ENCODE measurements at places on chromosomes 7 and 10.

DNA sequence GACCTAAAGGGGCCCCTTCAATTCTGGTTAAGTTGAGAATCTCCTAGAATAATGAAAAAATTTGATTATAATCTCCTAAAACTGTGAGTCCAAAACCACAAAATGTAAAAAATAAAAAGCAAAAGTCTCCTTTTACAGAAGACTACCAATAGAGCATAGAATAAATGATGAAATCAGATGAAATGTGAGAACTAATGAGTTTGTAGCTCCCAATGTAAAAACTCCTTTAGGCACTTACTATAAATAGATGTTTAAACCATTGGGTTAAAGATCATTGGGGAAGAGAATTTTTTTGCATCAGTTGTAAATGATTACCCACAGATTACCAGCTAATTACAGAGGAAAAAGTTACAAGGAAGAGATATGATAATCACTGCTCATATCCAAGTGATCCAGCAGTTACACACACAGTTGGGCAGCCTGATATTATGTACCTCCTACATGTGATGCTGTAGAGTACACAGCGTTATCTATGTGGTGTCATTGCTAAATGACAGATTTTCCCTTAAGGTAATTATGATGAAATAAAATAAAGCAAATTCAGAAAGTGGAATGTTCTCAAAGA, 282.7 kb upstream of the SEMA3D start:
- ATAC-seq = no peak

DNA sequence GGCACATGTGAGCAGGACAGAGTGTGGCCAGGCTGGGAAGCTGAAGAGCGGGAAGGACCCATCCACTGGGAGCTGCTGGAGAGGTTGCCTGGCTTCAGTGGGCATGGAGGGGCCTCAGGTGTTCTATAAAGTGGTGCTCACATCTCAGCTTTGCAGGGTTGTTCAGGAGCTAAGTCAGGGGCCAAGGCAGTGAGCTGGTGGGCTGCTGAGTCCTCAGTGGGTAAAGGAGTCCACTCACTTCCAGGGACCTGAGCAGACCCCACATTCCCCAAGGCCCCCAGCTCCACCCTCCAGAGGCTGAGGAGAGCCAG, 28.8 kb upstream of the C10orf53 start:
- no peak for ATAC-seq

DNA sequence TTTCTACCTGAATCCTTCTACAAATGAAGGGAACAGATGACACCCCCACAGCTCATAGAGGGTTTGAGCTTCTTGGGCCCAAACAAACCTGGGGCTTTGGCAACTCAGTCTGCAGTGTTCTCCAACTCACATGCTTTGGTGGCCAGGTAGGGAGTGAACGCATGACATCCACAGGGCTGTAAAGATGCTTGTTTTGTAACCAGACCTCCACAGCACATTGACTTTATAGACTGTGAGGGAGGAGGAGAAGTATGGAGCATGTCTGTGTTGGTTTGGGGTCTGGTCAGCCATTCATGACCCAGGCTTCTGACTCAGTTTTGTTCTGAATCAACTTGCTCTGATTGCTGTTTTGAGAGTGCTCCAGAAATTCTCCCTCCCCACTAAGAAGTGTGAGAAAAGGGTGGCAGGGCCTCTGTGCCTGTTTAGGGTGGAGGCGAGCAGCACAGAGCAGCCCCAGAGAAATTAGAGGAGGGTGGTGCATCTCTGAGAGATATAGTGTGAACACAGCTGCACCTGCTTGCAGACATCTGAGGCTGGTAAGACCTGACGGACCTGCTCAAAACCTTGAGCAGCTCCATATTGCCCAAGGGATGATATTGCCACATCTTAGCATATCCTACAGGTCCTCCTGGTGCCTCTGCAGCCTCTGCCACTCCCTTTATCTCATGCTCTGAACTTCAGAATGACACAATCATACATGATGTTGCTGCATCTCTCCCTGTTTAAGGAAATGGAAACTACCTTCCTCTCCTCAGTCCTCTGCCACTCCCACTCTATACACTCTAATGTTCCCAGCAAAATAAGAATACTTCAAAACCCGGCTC, 287.7 kb downstream of the ABCA13 start:
- no peak for ATAC-seq

- ATAC-seq = no peak
Measured at GRCh38 chr7:28291559-28291958, 111.0 kb upstream of the JAZF1 start.

DNA sequence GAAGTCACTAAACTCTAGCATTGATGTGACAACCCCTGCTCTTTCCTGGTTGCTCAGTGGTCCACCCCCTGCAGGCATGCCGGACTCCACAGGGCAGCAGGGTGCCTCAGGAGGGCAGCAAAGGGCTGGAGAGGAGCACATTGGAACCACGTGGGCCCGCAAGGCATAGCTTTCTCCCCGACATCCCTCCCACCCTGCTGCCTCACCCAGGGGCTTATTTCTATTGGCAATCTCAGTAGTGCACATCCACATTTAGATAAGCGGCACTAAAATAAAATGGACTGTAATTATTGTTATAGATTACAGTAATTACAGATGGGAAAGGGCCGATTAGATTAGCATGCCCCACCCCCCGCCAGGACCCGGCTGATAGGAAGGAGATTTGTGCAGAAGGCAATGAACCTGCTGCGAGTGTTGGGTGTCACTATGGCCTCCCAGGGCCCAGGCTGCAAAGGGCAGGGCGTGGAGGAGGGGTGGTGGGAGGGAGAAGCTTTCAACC, 580.1 kb downstream of the GRID1 start:
- ATAC-seq = peak; percentile 89

DNA sequence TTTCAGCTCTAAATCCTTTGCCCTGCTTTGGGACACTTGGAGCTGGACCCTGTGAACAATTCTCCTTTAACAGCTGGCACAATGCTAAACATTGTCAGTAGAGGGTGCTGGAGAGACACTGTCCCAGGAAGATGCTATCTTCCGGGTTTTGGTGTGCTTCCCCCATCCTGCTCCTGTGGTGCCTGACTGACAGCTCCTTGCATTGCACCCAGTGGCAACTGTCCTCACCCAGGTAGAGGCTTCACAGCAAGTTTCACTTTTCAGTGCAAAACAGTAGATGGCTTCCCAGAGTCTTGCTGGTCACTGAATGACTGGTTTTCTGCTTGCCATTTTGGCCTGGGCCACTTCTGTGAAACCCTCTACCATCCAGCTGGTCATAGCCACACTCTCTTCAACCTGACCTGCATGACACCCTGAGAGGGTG, 77.3 kb downstream of the CDC14C start:
- peak; percentile 87 for ATAC-seq

- ATAC-seq = no peak
Measured at GRCh38 chr7:11760372-11760771, 71.6 kb downstream of the THSD7A start.

GRCh38 chr10:124342821-124343170, 75.9 kb downstream of the OAT start:
- no peak for ATAC-seq

DNA sequence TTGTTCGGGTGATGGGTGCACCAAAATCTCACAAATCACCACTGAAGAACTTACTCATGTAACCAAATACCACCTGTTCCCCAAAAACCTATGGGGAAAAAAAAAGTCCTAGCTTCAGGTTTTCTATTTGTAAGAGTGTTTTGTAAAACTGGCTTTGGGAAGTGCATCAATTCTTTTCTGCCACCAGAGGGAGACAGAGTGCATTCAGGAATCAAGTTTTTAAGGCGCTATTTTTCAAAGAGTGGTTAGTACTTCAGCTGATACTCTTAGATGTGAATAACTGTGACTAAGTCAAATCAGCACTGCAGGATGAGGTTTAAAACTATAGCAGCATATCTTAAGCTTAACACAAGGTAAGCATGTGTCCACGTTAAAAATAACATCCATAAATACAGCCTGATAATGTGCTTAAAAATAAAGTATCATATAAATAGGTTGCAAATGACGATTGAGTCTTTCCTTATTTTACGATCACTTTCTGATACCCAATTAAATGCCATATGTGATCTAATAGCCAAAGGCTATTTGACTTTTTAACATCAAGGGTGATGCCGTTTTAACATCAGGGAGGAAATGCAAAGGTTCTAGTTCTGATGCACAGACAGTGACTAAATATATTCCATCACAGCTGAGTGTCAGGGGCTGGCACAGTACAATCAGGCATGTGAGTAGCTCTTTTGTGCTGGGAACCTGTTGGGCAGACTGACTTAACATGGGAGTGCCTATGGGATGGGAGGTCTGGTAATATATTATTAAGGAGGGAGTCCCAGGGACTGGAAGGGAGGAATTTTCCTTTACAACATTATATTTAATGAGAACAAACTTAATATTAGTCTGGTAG, 10.6 kb upstream of the LYZL2 start:
- no peak for ATAC-seq

- ATAC-seq = peak; percentile 5
Measured at GRCh38 chr10:124723826-124724225, 20.4 kb downstream of the FAM53B start.

DNA sequence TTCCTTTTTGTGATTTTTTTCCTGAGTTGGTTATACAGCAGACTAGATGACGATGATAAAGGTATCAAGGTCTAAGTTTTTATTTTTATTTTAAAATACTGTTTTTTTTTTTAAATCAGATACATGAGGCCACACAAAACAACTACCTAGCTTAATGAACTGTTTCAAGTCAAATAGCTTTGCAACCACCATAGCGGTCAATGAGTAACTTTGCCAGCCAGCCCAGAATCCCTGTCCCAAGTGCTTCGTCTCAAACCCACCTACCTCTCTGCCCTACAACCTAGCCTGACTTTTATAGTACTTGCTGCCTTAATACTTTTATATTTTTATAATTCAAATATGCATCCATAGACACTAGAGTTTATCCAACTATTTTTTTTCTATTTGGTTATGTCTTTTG, 676.5 kb downstream of the NRG3 start:
- no peak for ATAC-seq

GRCh38 chr10:71771821-71772617, 1.3 kb downstream of the VSIR start:
- no peak for ATAC-seq

GRCh38 chr7:98870121-98870651, 372 bp upstream of the TMEM130 start:
- ATAC-seq = peak; percentile 81

DNA sequence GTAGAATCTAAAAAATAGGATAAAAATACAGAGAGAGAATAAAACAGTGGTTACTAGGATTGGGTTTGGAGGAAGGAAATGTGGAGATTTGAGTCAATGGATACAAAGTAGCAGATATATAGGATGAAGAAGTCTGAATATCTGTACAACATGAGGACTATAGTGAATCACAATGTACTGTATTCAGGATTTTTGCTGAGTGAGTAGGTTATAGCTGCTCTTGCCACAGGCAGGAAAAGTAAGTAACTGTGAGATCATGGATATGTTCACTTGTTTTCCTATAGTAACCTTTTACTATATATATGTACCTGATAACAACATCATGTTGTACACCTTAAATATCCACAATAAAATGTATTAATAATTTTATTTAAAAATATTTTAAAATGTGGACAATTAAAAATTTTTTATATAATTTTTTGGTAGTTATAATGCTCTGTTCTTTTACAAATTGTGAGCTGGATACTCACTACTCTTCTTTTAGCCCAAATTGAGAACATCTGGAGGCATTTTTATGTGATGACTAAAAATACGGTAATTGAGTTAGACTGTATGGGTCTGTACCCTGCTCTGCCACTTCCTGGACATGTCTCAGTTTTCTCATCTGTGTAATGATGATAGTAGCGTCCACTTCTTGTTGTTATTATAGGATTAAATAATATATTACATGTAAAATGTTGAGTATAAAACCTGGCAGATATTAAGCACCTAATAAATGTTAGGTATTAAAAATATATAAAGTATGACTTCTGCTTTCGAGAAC, 439.1 kb downstream of the AUTS2 start:
- ATAC-seq = peak; percentile 32

DNA sequence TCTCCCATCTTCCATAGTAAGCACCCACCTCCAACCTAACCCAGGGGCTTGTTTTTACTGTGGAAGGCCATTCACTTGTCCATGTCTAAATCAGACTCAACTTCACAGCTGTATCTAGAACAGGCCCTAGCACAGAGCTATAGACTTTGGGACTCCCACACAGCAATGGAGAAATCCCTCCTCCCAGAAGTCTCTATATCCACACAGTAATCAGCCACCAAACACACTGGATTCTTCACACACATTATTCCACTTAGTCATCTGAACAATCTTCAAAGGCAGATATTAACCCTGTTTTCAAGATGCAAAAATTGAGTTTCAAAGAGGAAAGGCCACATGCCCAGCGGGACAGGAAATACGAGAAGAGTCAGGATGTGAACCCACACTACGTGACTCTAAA, 81.8 kb downstream of the MALSU1 start:
- no peak for ATAC-seq

DNA sequence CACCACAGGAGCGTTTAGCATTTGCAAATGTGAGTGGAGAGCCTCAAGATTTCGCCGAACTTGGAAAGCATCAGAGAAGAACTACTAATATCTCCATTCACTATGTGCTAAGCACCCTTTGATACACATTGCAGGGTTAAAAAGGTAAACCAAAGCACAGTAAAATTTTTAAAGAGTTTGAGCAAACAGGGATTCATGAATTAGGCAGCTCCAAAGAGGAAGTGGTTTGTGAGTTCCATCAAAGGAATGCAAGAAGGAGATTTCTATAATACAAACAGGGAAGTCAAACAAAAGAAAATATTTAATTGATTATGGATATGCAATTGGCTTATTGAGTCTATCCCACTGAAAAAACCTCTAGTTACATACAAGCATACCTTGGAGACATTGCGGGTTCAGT, 81.1 kb upstream of the TMEM72 start:
- ATAC-seq = no peak

GRCh38 chr7:70489813-70490212, 642.1 kb upstream of the GALNT17 start:
- ATAC-seq = no peak

DNA sequence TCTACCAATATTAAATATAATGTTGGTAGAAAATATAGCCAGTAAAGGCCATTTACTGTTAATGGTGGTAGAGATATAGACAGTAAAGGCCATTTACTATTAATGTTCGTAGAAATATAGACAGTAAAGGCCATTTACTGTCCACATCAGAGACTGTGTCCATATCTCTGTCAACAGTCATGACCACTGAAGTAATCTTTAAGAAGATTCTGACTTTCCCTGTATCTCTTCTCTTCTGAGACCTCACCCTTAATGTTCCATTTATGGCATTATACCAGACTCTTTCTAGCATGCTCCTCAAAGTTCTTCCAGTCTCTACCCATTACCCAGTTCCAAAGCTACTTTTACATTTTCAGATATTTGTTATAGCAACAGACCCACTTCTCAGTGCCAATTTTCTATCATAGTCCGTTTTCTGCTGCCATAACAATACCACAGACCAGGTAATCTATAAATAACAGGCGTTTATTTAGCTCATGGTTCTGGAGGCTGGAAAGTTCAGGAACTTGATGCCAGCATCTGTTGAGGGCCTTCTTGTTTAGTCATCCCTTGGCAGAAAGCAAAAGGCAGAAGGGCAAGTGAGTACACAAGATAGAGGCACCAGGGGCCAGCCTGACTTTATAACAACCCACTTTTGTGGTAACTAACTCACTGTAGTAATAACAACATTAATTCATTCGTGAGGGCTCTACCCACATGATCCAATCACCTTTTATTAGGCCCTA, 7.9 kb upstream of the NUDCD3 start:
- no peak for ATAC-seq
